Activated T-helper 1 cell treated with Interleukin-2 at 50 U/mL for 16 hours (primary cell): ENCODE measurements at places on chromosomes 5 and 9.

- no peak for DNase-seq
These were observed 132.8 kb upstream of the RAI14 start for GRCh38 chr5:34523387-34523726.

DNA sequence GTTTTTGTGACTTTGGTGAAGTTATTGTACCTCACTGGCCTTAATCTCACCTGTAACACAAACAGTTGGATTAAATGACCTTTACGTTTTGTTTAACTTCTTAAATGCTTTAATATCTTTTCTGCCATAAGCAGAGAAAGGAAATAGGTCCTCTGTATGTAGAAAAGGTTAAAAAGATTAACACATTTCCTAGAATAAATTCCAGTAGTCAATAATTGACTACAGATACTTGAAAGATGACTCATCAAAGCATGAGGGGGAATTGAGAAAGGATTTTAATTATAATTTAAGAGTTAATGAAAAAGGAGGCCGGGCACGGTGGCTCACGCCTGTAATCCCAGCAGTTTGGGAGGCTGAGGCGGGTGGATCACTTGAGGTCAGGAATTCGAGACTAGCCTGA is 35.8 kb upstream of the CMYA5 start:
- no peak for DNase-seq

GRCh38 chr5:94181895-94182294 is 436.5 kb downstream of the KIAA0825 start:
- DNase-seq: no peak

- no peak for DNase-seq
These were observed 13.8 kb upstream of the STC2 start for GRCh38 chr5:173341961-173342430.

- DNase-seq: no peak
These were observed 60.3 kb downstream of the S1PR3 start for GRCh38 chr9:89051421-89052025.
